ENCODE measurements at places on chromosomes 5 and 9.
A peak's percentile ranks its signal among the peaks of the same experiment; 100 is the strongest.

DNA sequence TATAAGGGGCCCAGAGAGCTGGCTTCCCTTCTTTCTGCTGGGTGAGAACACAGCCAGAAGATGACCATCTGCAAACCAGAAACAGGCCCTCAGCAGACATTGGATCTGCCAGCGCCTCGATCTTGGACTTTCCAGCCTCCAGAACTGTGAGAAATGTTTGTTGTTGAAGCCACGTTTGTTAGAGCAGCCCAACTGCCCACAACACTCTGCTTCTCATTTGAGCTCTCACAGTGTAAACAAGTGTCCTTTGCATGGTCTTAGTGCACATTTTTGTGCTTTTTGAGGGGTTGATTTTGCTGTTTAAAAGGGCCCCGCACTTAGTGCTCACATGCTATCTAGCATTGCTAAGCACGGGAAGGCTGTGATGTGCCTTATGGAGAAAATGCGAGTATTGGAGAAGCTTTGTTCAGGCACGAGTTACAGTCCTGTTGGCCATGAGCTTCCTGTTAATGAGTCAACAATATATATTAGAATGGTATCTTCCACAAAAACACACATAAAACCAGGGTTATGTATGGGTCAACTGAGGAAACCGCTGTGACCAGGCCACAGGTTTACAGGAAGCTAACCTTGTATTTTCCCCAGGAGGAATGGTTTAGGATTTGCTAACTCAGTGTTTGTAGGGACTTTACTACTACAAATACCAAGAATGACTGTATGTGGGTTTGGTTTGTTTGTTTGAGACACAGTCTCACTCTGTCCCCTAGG lies 11.9 kb downstream of the CMBL start:
- DNase-seq = no peak

DNA sequence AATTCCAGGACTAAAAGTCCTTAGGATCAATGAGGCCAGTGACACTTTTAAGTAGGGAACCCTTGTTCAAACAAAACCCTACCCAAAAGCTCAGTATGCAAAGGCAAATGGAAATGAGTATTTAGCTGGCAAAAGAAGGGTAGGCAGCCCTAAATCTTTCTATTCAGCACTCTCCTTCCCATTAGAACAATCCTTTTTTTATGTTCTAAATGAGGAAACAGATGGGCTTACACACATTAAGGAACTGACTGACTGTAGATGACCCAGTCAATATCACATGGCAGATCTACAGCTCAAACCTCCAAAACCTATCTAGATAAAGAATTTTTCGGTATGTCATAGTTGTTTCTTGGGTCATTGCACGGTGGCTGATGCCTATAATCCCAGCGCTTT lies 7.2 kb downstream of the CSNK1A1 start:
- no peak for DNase-seq

- DNase-seq = no peak
Measured at GRCh38 chr9:9792144-9792857, 820.5 kb downstream of the PTPRD start.

DNA sequence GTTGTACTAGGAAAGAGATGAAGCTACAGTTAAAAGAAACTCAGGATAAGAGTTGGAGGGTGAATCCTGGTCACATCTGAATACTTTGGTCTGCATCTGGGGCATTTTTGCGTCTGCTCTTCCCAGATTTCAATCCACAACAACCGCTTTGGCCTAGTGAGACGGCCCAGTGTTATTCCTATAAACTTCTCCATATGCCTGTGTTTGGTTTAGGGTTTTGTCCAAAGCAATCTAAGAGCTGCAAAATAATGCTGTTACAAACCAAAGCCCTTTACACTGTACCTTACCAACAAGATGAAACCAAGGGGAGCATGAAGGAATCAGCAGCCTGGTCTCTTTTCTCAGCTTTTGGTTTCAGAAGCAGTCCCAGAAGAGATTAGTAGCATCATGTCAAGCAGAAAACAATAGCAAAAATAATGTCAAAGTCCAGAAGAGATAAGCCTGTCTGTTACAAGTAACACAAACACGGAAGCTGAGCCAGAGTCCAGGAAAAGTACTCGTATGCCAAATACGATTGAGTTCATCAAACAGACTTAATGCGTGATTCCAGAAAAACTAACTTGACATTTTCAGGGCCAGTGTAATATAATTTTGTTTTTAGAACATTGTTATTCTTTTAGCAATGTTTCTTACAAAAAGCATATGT lies 379.9 kb upstream of the ACO1 start:
- no peak for DNase-seq

DNA sequence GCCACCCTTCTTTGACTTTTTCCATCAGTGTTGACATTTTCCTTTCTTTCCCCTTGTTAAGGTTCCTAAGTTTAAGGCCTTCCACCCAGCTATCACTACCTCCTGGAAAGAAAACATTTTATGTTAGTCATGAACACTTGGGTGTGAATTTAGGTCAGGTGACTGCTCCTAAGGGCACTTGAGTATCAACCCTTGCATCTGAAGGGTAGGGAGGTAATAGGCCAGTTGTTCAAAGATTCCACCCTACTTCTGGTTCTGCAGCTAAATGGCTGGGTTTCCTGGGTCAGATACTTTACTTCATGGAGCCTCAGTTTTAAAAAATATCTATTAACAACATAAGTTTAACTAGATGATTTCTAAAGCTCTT lies 49.1 kb upstream of the OSMR start:
- DNase-seq = no peak

- no peak for DNase-seq
Measured at GRCh38 chr5:143501310-143502044, 98.0 kb upstream of the NR3C1 start.

DNA sequence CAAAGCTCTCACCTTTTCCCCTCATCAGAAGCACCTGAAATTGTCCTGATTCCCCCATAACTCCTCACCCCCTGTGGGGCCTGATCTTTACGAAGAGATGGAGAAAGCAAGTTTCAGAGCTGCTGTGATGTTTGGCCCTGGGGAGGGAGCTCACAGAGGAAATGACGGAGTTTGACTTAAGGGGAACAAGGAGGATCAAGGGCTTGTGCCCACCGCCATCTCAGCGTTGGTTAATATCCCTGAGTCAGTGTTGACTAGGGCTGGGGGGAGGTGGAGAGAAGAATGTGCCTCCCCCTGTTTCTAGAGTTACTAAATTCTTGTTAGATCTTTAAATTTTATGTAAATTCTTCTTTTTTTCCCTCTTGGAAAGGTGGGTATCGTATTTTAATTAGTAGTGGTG lies 27.8 kb downstream of the FGF18 start:
- DNase-seq = no peak

GRCh38 chr5:68225188-68225910 lies 9.8 kb downstream of the PIK3R1 start:
- no peak for DNase-seq

- DNase-seq = no peak
Measured at GRCh38 chr5:83751201-83751600, 30.5 kb upstream of the HAPLN1 start.

GRCh38 chr5:14439087-14439871 lies 142.3 kb upstream of the OTULINL start:
- no peak for DNase-seq

DNA sequence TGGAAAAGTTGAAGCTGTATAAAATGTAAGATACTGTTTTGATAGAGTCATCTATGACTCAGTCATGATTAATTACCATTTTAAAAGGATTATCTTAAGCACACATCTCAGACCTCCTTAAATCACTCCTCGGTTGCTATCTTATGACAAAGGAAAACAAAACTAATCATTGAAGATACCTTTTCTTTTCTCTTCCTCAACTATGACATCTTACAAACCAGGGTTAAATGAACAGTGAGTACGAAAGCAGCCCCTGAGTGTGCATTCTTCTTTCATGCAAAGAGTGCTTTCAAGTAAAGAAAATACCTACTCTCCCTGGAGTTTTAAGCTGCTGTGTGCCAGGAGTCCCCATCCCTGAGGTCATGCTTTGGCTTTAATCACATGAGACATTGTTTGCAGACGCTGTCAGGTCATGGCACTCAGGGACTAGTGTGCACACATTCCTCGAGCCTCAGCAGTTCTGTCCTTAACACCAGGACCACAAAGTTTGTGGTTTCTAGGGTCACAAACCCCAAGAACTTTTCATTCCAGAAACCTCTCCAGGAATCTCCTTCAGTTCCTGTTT lies 86.7 kb upstream of the ICE1 start:
- no peak for DNase-seq

GRCh38 chr5:40033009-40033408 lies 608.2 kb upstream of the DAB2 start:
- DNase-seq = peak; percentile 34

DNA sequence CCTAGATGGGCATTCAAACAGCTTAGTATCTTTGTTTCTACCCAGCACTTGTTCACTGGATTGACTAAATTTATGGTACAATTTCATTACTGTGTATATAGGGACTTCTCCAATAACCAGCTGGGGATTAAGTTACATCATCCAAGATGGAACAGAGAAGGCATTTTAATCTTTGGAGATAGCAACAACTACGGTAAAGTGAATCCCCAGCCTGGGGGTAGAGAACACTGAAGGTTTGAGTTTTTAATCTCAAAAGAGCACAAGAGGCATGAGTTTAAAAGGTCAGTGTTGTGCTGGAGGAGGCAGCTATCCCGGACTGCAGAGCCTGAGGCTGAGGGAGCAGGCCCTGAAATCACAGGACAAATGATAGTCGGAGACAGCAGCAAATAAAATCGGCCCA lies 28.6 kb downstream of the DDX31 start:
- DNase-seq = no peak

- DNase-seq = no peak
Measured at GRCh38 chr9:130043654-130044623, 950 bp upstream of the FNBP1 start.

DNA sequence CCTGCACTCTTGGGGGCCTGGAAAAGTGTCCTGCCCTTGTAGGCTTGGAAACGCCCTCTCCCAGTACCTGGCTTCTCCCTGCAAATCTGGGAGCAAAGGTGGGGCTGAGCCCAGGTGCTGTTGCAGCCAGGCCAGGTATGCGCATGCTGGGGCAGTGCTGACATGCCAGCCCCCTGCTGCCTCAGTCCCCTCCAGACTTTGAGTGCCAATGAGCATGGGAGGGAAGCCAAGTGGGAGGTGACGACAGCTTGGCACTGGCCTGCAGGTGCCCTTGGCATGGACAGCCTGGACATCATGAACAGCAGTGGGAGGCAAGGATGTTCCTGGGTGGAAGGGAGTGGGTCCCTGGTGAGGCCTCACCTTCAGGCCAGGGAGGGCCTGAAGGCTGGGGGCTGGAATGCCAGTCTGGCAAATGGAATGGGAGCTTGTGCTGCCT lies 1494.4 kb upstream of the NUDT12 start:
- DNase-seq = no peak

GRCh38 chr5:83066548-83067110 lies 10.6 kb downstream of the TMEM167A start:
- DNase-seq = no peak

DNA sequence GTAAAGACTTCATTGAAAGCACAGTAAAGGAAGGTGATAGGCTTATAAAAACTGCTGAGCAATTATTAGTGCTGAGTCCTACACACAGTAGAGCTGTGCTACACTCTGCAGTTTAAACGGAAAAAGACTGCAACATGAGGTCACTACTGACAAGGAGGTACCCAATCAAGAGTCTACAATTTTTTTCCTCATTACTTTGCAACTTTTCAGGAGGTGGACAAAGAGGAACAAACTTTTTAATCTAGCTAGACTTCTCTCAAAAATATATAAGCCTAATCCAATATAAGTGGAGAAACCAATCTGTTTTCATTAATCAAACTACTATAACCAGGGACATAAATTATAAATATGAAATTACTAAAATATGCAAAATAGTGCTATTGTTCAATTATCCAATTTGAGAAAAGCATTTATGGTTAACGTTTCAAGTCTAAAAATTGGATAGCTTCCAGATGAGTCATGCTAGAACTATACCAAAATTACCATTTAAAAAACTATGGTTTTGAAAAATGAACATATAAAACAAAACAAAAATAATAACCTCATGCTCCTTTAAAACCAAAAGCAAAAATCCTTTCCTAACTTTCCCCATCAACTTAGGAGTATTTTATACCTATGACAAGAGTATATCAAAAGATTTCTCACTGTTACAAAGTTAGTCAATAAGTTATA lies 37.7 kb downstream of the FAM13B start:
- no peak for DNase-seq

- no peak for DNase-seq
Measured at GRCh38 chr9:92147030-92147851, 32.0 kb upstream of the SPTLC1 start.

DNA sequence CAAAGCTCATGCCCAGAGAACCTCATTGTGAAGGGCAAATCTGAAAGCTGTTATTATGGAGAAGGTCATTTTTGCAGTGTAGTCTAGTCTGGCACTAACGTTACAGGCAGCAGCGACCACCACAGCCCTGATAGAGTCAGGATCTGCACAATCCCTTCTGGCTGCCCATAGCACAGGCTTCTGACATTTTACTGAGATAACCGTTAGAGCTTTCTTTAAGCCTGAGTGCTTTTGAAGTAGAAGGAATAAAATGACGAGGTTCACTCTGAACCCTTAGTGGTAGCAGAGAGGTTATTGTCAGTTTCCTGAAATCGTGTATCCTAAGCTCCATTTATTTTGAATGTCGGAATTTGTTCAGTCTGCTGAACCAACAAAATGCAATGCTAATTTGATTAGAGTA lies 505.1 kb downstream of the CDH12 start:
- no peak for DNase-seq

GRCh38 chr9:131432597-131433301 lies 38.9 kb downstream of the PRRC2B start:
- DNase-seq = no peak

GRCh38 chr5:40331616-40332015 lies 348.1 kb upstream of the PTGER4 start:
- DNase-seq = no peak

DNA sequence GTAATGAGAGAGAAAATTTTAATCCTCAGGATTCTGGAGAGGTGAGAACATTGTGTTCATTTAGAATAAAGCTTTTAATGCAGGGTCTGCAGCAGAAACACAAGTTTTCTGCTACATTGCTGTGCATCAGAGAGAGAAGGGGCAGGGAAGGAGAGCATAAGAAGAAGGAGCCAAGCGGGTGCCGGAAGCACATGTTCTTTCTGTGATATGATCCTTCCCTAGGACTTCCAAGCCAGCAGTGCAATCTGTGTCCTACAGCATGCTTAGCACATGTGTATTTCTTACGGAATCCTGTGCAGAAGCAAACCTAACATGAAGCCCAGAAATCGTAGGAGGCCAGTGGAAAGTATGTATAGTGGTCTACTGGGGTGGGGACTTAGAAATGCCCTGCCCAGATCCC lies 458.3 kb upstream of the BRINP1 start:
- no peak for DNase-seq

- no peak for DNase-seq
Measured at GRCh38 chr9:14366076-14366475, 52.1 kb upstream of the NFIB start.

Data from germinal center (tissue), 1 donor.